Hindlimb muscle (tissue), 1 donor: ENCODE measurements at places on chromosomes 5 and 9. TPM values are rescaled to one million over a fixed set of nuclear protein-coding genes. Genes with fewer than 3 reads are reported as not detected.

Gene ABO
- 4.5 TPM for polyA plus RNA-seq

- DNase-seq, result no peak
Observed at GRCh38 chr5:34734326-34734725, 78.2 kb downstream of the RAI14 start.

DNA sequence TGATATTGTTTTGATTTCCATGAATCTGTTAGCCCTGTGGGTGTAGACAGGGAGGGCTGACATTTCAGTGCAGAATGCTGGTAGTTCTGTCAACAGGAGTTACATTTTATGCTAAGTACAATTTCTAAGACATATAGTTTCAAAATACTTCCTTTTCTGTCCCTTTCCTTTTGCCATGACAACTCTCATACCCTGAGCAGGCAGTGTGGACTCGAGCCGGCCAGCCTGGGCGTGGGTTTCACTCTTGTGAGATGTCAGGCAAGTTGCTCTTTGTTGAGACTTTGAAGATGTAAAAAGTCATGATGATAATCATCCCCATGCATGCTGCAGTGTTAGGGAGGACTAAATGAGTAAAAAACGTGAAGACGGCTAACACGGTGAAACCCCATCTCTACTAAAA, 197.9 kb downstream of the CFAP90 start:
- DNase-seq, result no peak

- no peak for DNase-seq
Observed at GRCh38 chr5:153222936-153223335, 267.5 kb upstream of the GRIA1 start.

Gene SURF4
- polyA plus RNA-seq, result 89.8 TPM

DNA sequence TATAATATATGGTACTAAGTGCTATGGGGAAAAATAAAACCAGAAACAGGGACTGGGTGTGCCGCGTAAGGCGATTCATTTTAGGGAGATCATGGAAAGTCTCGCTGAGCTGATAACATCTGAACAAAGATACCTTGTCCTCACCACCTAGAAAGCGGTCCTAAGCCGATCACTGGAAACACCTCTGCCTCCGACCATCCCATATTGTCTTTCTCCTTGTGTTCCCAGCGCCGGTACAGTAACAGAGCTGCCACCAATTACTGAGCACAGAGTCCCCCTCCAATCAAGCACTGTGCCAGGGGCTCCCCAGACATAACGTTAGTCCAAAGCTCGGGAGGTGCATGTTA, 704 bp downstream of the CCDC112 start:
- DNase-seq, result no peak

Gene GDNF
- polyA plus RNA-seq, result 1.9 TPM

Gene FBN2
- polyA plus RNA-seq, result 37.9 TPM

GRCh38 chr9:116816484-116816883, 129.4 kb downstream of the TRIM32 start:
- no peak for DNase-seq

Gene MATR3
- polyA plus RNA-seq, result 262 TPM

Gene TRIM36
- polyA plus RNA-seq, result 2.2 TPM

DNA sequence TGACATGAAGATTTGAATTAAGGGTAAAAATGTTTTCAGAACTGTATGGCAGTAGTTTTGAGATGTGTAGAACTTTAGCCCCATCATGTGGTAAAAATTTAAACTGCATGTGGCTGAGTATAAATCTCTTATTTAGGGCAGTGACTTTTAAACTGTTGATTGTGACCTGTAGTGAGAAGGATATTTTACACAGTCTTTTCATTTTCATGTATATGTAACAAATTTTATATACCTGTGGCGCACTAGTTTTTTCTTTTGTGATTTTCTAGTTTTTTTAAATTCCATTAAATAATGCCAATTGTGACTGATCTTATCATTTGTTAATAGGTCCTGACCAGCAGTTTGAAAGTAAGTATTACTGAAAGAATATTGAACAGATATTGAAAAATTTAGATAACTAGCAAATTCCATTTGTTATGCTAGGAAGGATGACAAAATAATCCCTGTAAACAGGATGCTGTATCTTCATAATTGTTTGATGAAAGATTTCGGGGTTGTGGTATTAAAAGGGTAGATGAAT, 47.2 kb downstream of the GPBP1 start:
- peak; percentile 72 for DNase-seq

DNA sequence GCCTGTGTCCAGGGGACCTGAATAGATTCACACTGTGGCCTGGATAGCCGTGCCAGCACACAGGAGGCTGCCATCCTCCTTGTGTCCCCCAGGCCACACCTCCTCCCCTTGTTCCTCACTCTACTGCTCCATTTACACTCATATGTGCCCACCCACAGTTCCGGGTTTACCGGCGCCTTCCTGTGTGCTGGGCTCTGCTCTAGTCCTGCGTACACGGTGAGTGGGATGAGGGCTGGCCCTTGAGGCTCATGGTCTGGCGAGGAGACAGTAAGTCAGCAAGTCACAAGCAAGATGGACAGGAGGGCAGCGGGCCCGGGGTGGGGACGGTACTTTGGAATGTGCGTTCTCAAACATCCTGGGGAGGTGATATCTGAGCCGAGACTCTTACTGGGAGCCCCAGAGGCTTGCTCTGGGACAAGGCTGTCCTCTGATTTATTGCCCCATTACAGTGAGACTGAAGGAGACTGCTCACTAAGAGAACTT, 32.4 kb upstream of the NXNL2 start:
- no peak for DNase-seq

Gene ENTREP1
- 48.7 TPM for polyA plus RNA-seq

GRCh38 chr5:93584596-93585040, 1.6 kb downstream of the NR2F1 start:
- DNase-seq, result no peak

Gene GARIN3
- polyA plus RNA-seq, result not detected

GRCh38 chr5:149202910-149203451, 61.7 kb downstream of the ABLIM3 start:
- no peak for DNase-seq

Gene FSTL4
- polyA plus RNA-seq, result 5.2 TPM

Gene RLN2
- polyA plus RNA-seq, result 0.61 TPM

DNA sequence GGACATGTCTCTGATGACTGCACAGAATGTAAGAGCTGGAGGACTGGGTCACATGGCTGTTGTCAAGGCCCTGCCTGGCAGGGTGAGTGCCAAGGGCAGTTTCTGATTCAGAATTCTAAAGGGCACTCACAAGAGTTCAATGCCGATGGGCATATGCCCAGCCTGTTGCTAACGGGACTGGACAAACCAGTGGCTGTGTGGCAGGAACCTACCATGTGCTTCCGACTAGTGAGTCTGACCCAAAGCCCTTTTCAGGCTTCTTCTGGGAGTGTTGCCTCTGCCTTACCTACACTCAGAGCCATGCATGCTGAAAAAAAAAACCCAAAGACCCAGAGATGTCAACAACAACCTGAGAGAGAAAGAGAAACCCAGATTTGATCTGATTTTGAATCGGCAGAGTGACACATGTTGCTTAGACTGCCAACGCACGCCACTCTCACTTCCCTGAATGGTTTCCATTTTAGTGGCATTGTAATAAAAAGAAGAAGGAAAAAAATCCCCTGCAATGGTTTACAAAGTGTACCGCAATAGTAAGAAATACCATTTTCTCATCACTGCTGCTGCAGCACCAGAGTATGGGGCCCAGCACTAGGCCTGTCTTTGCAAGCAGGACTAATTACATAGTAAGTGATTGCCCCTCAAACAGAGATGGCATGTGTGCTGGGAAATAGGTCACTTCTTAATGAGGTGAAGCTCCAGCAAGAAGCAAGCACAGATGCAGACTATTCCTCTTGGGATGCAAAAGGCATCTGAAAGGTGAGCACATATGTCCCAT, 194.3 kb downstream of the PALM2AKAP2 start:
- no peak for DNase-seq

- no peak for DNase-seq
Observed at GRCh38 chr5:76406673-76407072, 3.6 kb downstream of the IQGAP2 start.

Gene PCDHA1
- polyA plus RNA-seq, result not detected

DNA sequence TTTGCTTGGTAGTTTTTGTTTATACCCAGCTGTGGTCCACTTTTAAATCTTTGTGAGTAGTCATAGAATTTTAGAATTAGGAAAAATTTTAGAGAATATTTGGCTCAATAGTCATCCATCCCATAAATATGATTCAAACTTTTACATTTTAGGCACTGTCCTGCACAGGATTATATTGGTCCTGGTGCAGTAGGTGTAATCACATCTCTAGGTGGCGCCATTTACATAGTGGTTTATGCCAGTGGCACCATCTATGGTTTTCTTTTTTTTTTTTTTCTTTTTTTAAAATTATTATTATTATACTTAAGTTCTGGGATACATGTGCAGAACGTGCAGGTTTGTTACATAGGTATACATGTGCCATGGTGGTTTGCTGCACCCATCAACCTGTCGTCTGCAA, 260.7 kb upstream of the KCNN2 start:
- DNase-seq, result peak; percentile 3

DNA sequence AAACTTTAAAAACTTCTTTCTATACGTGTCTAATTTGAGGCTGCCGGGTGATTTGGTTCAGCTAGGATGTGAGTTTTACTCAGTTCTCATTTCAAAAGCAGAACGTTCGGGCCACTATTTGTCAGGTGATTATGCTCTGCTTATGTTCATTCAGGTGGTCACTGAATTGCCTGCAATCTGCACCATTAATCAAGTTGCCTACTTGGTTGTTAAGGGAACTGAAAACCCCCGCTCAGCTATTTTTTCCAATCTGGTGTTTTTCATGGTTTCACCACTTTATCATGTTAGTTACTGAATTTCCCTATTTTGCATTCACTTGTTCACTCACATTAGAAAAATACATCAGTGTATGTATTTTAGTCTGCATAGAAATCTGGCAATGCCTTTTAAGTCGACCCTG, 523.0 kb downstream of the CSNK1G3 start:
- no peak for DNase-seq

GRCh38 chr5:175889910-175890684, 18.7 kb downstream of the CPLX2 start:
- no peak for DNase-seq
